ENCODE measurements at places on chromosomes 3 and 15.
A peak's percentile ranks its signal among the peaks of the same experiment; 100 is the strongest.

DNA sequence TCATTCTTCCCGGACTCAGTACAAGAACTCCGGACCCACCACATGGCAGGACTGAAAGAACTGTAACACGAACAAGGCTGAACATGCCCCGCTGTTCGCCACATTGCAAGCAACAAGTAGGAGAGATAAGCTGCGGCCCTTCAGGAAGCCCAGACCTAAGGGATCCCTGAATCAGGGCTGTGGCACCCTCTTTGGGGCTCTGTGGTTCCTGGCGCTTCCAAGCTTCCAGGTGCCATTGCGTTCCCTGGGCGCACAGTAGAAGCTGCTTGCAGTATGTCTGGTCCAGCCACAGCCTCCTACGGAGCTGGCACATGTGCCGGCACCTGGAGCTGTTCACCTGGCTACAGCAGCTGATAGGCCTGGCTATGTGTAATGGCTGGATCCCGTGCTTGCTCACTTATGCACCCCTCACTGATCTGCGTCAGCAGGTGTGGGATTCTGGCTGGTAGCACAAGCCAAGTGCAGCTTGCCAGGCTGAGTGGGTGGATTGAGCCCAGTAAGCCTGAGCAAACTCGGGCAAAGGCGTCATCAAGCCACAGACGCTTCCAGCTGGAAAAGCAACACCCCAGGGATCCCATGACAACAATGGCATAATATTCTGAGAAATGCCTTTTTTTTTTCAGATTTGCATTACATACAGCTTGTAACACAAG, 748.6 kb upstream of the GBE1 start:
- no peak for DNase-seq

DNA sequence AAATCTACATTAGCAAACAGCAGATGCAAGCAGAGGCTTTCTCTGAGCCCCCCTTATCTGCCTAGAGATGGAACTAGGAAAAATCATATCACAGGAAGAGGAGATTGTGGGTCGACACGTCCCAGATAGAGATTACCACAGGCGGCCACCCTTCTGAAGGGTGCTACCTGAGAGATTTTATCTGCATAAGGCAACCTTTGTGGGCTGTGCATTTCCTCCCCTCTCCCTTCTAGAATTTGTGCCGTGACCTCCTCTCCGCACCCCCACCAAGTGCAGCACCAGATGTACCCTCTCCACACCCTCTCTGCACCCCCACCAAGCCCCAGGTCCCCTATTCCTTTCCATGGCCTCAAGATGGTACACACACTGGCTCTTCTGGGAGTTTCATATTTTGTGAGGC, 27.4 kb downstream of the METTL6 start:
- no peak for DNase-seq

GRCh38 chr3:179446501-179446900, 4.8 kb downstream of the GNB4 start:
- peak; percentile 32 for DNase-seq

- no peak for DNase-seq
Measured at GRCh38 chr3:17602126-17602525, 140.3 kb downstream of the TBC1D5 start.

DNA sequence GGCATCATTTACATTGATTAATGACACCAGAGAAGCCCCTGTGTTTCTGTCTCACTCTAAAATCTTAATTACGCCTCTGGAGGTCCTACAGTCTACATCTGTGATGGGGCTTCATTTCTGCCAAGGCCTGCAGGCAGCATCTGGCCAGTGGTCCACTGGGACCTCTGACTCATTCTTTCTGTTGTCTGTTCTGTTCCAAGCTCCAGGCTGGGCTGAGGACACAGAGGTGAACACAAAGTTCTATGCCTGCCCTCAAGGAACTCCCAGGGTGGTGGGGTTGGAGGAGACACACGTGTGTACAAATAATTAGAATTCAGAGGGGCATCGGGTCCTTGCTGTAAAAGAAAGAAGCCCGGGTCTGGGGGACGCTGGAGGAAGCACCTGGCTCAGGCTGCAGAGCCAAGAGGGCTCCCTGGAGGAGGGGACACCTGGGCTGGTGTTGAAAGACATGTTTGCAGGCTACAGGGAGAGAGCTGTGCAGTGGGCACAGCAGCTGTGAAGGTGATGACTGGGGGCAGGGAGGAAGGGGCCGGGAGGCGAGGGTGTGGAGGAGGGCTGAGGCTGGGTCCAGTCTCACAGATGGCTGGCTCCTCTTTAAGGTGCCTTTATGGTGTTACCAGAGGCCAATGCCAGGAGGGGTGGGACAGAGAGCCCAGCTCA, 103.3 kb upstream of the PRR23E start:
- peak; percentile 47 for DNase-seq

GRCh38 chr15:78859971-78860719, 12.5 kb upstream of the MORF4L1 start:
- peak; percentile 94 for DNase-seq

- peak; percentile 22 for DNase-seq
Measured at GRCh38 chr15:85094685-85095084, 113.0 kb downstream of the PDE8A start.

DNA sequence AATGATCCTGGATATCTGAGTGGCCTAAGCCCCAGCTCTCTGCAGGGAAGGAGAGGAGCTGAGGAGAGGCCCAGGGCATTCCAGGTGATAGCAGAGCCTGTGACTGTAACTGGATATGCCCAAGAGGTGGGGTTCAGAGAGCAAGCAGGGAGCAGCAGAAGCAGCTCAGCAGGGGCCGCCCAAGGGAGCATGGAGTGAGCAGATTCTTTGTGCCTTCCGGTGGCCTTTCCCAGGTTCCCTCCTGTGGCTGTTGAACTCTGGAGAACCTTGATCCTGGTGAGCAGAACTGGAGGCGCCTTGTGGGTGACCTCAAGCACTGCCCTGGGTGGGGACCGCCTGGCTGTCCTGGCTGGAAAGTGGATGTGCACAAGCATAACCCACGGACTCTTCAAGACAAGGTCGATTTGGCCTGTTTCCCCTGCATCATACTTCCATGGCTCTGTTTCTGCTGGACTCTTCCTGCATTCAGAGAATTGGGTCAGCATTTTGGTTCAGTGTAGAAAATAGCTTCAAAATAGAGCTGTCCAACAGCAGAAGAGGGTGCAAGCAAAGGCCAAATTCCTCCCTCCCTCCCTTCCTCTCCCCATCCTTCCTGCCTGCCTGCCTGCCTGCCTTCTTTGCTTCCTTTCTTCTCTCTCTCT, 76.1 kb downstream of the ARNT2 start:
- peak; percentile 73 for DNase-seq
